Foreskin keratinocyte (primary cell): ENCODE measurements at places on chromosomes 16 and 17. TPM values are rescaled to one million over a fixed set of nuclear protein-coding genes. Genes with fewer than 3 reads are reported as not detected.

GRCh38 chr16:8310323-8310722, 280.0 kb downstream of the TMEM114 start:
- DNase-seq, result no peak

DNA sequence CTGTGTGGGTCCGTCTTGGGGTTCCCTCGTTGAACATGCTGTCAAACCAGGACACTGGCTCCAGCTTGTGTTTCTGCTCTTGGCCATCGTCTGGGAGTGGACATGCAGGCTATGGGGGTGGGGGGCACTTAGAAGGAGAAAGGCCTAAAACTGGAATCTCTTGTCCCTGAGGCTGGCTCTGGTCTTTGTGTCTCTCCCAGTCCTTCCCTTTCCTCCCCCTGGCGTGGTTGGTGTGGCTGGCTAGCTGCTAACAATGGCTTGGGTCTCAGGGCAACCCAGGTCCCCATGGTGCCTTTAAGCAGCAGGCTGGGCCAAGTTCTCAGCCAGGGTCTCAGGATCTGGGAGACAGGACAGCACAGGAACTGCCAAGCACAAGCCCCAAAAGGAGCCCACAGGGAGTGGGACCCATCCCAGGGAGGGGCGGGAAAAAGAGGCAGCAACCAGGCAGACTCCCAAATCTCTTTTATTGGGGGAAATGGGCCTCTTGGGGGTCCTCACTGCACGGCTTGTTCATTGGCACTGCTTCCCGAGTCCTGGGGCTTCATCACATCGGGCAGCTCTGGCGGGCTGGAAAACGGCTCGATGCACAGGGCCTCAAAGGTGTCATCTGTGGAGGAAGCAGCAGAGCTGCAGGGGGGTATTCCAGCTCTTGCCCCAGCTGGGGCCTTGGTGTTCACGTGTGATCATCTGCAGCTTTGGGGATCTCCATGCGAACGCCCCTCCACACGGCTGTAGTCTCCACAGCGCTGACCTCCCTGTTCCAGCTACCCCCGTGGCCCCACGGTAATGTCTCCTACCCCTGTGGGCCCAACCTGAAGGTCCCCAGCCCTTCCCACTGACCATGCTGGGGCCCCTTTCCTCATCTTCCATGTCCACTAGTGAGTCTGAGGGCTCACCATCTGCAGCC, 5.3 kb downstream of the ELOB start:
- no peak for DNase-seq

DNA sequence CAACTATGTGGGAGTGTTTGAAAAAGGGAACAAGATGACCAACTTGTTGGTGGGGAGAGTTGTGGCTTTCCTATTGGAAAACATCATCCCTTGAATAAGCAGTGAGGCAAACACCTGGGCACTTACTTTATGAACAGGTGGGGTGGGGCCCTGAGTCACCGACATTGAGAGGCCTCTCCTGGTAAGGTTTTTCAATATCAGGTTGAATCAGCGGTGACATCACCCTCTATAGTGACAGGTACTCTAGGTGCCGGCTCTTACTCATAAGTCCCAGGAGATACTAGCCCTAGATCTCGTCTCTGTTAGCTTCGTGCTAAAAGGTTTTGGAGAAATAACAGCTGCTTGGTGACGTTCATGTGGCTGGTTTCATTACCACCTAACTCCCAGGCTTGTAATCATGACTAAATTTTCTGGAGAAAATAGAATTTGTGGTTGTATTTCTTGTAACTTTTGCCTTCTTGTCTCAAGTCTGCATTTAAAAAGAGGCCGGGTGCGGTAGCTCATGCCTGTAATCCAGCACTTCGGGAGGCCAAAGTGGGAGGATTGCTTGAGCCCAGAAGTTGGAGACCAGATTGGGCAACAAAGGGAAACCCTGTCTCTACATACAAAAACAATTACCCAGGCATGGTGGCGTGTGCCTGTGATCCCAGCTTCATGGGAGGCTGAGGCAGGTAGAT, 19.3 kb downstream of the CDH1 start:
- peak; percentile 100 for DNase-seq

- DNase-seq, result no peak
Observed at GRCh38 chr17:7109461-7110322, 4.9 kb downstream of the ASGR2 start.

DNA sequence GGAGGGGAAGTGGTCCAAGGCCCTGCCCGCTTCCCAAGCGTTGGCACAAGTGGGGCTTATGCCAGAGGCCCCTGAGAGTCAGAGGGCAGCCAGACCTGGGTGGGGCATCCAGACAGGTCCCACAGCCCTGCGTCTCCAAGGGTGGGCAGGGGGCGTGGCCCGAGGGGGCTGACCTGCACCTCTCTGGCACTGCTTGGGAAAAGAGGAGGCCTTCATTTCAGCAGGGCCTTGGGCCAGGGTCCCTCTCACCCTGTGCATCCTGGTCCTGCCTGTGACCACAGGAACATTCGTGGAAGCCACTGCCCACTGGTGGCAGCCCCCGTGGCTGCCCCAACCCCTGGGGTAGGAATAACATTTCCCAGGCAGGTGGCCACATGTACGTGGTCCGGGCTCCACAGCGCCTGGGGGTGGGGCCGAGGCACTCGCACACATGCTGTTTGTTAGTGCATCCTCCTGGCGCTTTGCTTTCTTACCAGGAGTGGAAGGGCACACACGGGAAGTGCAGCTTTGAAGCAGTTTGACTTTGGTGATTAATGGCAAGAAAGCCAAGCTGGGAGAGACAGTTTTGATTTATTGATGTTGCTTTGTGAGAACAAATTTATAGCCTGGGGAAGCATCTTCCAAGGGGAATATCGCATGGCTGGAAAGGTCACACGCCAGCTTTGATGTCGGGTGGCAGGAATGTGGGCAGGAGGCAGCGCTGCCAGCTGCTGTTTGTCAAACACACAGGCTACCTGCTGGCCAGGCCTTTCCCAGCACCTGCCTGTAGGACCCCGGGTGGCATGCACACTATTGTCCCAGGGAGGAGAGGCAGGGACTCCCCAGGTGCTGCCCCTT, 4.3 kb downstream of the CENPX start:
- DNase-seq, result no peak

DNA sequence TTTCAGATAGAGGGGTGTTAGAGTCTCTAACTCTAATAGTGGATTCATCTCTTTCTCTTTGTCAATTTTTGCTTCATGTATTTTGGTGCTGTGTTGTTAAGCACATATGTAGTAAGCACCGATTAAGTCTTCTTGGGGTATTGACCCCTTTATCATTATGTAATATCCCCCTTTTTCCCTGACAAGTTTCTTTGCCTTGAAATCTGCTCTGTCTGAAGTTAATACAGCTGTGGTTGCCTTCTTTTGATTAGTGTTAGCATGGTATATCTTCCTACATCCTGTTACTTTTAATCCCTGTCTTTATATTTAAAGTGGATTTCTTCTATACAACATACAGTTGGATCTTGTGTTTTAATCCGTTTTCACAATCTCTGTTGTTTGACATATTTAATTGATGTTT, 60.6 kb downstream of the BCAS3 start:
- no peak for DNase-seq

GRCh38 chr17:4833941-4834680, 971 bp downstream of the MINK1 start:
- no peak for DNase-seq

DNA sequence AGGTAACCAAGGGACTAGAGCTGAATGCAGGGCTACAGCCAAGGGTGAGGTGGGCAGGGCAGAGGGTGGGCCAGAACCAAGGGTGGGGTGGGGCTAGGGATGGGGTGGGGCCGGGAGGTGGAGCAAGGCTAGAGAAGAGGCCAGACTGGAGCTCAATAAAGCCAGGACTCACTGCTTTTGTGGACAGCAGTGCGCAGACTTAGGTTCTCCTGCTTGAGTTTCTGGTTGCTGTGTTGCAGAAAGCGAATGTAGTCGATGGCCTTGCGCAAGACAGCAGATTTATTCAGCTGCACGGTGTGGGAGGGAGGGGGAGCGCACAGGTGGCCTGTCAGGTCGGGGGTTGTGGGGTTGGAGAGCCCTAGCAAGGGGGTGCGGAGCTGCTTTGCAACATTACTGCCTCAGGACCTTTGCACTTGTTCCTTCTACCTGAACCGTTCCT, 18.7 kb downstream of the SREBF1 start:
- no peak for DNase-seq

- no peak for DNase-seq
Observed at GRCh38 chr16:56436258-56436657, 10.9 kb upstream of the AMFR start.

GRCh38 chr16:80912651-80913050, 94.0 kb downstream of the CMC2 start:
- no peak for DNase-seq

DNA sequence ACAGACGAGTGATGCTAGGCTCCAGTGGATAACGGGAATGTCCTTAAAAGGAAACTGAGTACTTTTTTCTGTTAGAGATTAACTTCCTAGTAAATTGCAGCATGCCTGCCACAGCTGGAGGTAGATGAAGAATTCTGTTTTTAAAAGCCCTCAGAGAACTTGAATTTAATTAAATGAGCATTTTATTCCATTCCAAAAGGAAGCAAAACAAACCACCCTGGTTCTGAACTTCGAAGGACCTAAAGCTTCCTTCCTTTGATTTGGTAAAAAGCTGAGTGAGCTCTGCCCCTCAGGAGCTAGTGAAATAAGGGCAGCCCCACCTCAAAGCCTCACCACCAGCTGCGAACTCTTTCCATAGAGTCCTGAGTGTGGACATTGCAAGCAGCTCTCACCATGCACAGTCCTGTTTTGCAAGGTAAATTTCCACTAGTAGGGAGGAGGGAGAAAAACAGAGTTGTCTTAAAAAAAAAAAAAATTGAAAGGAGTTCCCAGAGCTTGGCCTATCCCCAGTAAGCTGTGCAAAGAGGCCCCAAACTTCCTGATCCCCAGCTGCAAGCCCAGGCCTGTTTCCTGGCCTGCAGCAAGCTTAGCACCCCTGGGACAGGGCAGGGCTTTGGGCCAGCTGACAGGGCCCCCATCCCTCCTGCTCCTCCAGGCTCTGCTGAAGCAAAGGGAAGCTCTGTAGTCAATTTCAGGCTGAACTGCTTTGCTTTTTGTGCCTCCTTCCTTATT, 11.2 kb downstream of the CHD9NB start:
- DNase-seq, result peak; percentile 67

DNA sequence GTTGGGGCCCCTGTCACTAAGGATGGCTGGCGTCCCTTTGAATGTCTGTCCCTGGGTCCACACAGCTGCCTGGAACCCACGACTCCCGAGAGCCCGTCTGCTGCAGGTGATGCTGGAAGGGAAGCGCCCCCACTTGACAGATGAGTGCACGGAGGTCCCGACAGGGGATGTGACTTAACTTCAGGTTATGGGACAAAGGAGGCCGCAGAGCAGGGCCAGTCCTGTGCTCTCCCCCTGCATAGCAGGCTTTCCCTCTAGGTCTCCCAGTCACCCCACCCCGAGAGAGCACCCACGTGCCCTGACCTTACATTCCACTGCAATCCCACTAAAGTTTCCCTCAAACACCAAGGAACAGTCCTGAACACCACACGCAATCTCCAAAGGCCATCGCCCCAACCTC, 6.0 kb upstream of the RCVRN start:
- no peak for DNase-seq

GRCh38 chr17:7078711-7079110, 1.3 kb downstream of the CLEC10A start:
- no peak for DNase-seq

GRCh38 chr17:19281161-19281560, 44.0 kb downstream of the EPN2 start:
- no peak for DNase-seq

GRCh38 chr16:88449267-88449561, 3.9 kb upstream of the ZFPM1 start:
- DNase-seq, result no peak

GRCh38 chr17:61405686-61406536, 6.3 kb downstream of the TBX2 start:
- DNase-seq, result no peak

GRCh38 chr17:58351182-58351581, 819 bp downstream of the SUPT4H1 start:
- DNase-seq, result no peak

GRCh38 chr17:38967290-38967738, at the start of gene FBXO47:
FBXO47 (minus strand) TSS chr17:38967403; CDS start chr17:38963025, 4,378 bp downstream.
- DNase-seq, result peak; percentile 81

GRCh38 chr16:71630808-71631207, 4.8 kb downstream of the MARVELD3 start:
- DNase-seq, result peak; percentile 91

DNA sequence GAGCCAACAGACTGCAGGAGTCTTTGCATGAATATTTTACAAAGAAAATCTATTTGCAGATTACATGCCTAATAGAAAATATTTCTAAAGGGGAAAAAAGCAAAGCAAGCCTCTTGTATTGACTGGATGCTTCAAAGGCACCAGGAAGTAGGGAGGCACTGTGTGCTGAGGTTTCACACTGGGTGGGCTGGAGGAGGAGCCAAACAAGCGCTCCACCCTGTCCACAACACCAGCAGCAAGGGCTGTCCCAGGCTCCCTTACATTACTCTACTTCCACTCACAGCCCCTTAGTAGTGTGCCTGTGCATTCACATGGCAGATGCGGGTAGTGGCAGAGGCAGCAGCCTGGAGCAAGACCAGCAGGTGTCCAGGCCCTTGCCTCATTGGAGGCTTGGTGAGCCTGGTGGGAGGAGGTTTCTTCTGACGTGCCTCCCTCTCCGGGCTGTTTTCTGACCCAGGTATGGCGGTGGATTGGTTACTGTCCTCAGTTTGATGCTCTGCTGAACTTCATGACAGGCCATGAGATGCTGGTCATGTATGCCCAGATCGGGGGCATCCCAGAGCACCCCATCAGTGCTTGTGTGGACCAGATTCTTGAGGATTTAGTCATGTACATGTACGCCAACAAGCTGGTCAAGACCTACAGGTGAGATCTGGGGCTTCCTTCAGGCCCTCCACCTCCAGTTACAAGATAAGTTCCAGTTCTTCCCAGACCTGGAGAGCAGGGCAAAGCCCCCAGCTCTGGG, 7.0 kb upstream of the CCNF start:
- no peak for DNase-seq

- DNase-seq, result no peak
Observed at GRCh38 chr16:7321661-7322060, 11.0 kb upstream of the RBFOX1 start.

GRCh38 chr17:80183581-80184422, 14.0 kb downstream of the CARD14 start:
- DNase-seq, result no peak

- no peak for DNase-seq
Observed at GRCh38 chr16:47037396-47037745, 63.9 kb upstream of the DNAJA2 start.

The CES3 gene
- polyA plus RNA-seq, result 0.43 and 0.55 TPM in 2 replicates

The ABCA8 gene
- not detected in 2 replicates for polyA plus RNA-seq

The SGCA gene
- polyA plus RNA-seq, result not detected in 2 replicates

The KRT27 gene
- not detected in 2 replicates for polyA plus RNA-seq

The MSLN gene
- polyA plus RNA-seq, result 27.7 and 91.0 TPM in 2 replicates

The KRT32 gene
- not detected in 2 replicates for polyA plus RNA-seq

The CETP gene
- not detected in 2 replicates for polyA plus RNA-seq

The KRT33A gene
- polyA plus RNA-seq, result not detected in 2 replicates

The SHISA9 gene
- 0.01 and 0.02 TPM in 2 replicates for polyA plus RNA-seq

The USP6 gene
- polyA plus RNA-seq, result 0.03 and 0.04 TPM in 2 replicates

The FBXW10B gene
- 0.25 and 0.59 TPM in 2 replicates for polyA plus RNA-seq

The LRRC37A gene
- 0.28 and 0.94 TPM in 2 replicates for polyA plus RNA-seq

The TBC1D3 gene
- polyA plus RNA-seq, result 2.3 TPM in 1 of 2 replicates, not detected in the other

The PRR11 gene
- 16.3 and 22.3 TPM in 2 replicates for polyA plus RNA-seq
